ENCODE measurements at places on chromosomes 7 and 10. TPM values are rescaled to one million over a fixed set of nuclear protein-coding genes. Genes with fewer than 3 reads are reported as not detected.

Gene NPS
- not detected for total RNA-seq

Gene CCDC146
- total RNA-seq: 4.7 TPM

DNA sequence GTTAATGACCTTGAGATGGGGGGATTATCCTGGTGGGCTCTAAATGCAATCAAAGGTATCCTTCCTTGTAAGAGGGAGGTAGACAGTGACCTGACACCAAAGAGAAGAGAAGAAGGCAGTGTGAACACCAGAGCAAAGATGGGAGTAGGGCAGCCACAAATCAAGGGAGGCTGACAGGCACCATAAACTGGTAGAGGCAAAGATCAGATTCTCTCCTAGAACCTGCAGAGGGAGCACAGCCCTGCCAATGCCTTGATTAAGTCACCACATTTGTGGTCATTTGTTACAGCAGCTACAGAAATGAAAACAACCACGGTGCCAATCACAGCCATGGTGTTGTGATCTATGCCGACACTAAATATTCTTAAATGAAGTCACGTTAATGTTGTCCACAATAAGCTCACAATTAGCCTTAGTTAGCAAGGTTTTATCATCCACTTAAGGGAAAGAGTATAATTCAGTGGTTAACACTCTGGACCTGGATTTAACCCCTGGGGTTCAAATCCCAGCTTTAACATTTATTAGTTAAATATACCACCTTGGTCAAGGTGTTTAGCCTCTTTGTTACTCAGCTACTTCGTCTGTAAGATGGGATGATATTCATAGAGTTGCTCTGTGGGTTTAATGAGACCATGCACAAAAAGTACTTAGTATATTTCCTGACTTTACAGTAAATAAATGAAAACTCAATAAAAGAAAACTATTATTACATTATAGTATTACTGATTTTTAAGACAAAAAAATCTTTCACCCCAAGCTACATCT, 70.8 kb downstream of the SGMS1 start:
- peak overlapping the region; percentile 60 for H3K27ac ChIP-seq
- H3K27me3 ChIP-seq: no peaks in the 10 kb centered on the region
- H3K4me3 ChIP-seq: no peak overlapping the region
- DNase-seq: no peak

- H3K27ac ChIP-seq: no peak overlapping the region
- peak overlapping the region; percentile 44 for H3K4me3 ChIP-seq
These were observed 129.1 kb upstream of the PPP1R3A start for GRCh38 chr7:114047889-114048288.

DNA sequence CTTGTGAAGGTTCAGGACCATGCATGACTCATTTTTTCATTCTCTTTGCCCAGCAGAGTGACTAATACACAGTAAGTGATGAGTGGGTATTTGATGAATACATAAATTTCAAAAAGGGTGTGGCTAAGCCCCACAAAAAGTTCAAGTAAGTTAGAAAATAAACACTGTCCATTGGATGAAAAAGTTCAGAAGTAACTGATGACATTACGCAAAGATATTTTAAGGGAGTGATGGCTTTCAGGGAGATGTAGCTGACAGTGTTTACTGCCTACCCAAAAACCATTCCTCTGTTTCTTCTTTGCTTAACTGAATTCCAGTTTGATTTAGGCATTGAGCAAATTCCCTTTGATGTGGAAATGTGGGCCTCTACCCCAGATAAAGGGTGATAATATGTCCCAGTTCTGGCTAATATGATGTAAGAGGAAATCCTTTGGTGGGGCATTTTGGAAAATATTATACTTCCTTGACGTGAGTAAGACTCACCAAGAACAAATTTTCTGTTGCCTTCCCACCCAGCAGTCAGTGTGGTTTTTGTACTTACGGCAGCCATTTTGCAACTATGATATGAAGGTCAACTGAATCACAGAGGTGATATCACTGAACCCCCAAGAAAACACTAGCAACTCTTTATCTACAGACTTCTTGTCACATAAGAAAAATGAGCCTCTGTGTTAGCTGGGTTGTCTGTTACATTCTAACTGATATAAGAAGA, 29.0 kb upstream of the EBLN1 start:
- DNase-seq: no peak
- peak overlapping the region; percentile 14 for H3K27ac ChIP-seq
- no peaks in the 10 kb centered on the region for H3K36me3 ChIP-seq
- H3K27me3 ChIP-seq: no peaks in the 10 kb centered on the region

GRCh38 chr7:71682841-71683781, 551.2 kb downstream of the GALNT17 start:
- no peak for DNase-seq
- H3K27me3 ChIP-seq: no peaks in the 10 kb centered on the region
- H3K4me3 ChIP-seq: no peak overlapping the region
- no peaks in the 10 kb centered on the region for H3K4me1 ChIP-seq
- H3K27ac ChIP-seq: no peak overlapping the region
